ENCODE measurements at places on chromosomes 11 and 22. TPM values are rescaled to one million over a fixed set of nuclear protein-coding genes. Genes with fewer than 3 reads are reported as not detected.

The CDHR5 gene
- not detected for total RNA-seq

The C11orf91 gene
- 0.40 TPM for total RNA-seq

The L3MBTL2 gene
- 38.7 TPM for total RNA-seq

The PKP3 gene
- total RNA-seq, result 0.30 TPM

The ST14 gene
- 0.51 TPM for total RNA-seq

- DNase-seq, result no peak
Observed at GRCh38 chr11:27672836-27673464, 27.3 kb downstream of the BDNF start.

DNA sequence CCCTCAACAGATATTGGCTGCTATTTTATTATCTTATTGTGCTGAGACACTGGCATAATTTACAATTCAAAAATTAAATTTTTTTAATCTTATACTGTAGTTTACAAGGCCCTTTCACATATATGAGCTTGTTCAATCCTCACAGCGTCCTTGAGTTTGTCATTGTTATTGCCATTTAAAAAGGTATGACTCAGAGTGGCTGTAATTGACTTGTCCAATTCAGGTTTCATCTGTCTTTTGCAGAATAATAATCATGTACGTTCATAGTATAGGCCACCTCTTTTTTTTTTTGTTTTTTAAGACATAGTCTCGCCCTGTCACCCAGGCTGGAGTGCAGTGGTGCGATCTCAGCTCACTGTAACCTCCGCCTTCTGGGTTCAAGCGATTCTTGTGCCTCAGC lies 11.5 kb downstream of the PTPRJ start:
- DNase-seq, result no peak

DNA sequence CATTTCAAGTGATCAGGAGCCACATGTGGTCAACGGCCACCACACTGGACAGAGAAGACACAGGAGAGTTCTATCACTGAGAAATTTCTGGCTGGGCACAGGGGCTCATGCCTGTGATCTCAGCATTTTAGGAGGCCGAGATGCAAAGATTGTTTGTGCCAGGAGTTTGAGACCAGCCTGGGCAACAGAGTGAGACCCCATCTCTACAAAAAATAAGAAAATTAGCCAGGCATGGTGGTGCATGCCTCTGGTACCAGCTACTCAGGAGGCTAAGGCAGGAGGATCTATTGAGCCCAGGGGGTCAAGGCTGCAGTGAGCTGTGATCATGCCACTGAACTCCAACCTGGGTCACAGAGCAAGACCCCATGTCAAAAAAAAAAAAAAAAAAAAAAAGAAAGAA lies 26.3 kb downstream of the KCNJ4 start:
- no peak for DNase-seq

- no peak for DNase-seq
Observed at GRCh38 chr11:79026803-79027445, 413.9 kb downstream of the TENM4 start.

DNA sequence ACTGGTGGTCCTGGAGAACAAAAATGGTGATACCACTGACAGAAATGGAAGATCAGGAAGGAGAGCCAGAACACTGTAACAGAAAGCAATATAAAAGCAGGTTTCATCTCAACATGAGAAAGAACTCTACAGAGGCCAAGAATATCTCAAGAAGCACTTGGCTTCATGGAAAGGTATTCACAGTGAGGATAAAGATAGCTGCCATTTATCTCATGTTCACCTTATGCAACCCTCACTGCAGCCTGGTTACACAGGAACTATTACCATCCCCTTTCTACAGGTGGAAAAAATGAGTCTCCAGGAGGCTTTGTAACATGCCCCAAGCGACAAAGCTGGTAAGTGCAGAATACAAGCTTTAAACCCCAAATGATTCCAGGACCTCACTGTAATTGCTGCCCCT lies 606.1 kb upstream of the CADM1 start:
- no peak for DNase-seq

- no peak for DNase-seq
Observed at GRCh38 chr22:39302431-39302960, 16.9 kb downstream of the RPL3 start.

GRCh38 chr11:68828155-68828931 lies 13.4 kb downstream of the CPT1A start:
- peak; percentile 35 for DNase-seq

GRCh38 chr22:26779108-26779507 lies 121.7 kb downstream of the MIAT start:
- no peak for DNase-seq

DNA sequence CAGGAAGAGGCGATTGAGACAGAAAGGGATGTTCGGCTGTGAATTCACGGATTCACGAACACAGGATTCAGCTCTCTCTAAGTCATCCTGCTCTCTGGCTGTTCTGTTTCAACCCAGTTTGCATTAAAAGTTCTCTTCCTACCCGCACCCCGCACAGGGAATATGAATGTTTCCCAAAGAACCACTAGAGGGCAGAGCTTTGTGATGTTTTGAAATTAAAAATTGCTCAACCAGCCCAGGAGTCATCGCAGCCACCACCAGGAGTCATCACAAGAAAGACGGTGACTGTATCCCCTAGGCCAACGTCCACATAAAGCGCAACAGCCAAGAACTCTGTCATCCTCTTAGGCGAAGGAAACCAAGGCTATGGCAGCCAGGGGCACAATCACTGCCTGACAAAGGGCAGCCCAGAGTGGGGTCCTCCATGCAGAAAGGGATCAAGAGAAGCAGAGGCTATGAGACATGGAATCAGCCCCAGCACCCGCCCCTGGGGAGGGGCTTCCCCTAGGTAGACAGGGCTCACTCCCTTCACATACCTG lies 122.4 kb downstream of the WT1 start:
- DNase-seq, result no peak

- DNase-seq, result no peak
Observed at GRCh38 chr11:111098091-111098490, 147.4 kb upstream of the POU2AF2 start.

- no peak for DNase-seq
Observed at GRCh38 chr11:87260811-87261210, 223.1 kb downstream of the TMEM135 start.

DNA sequence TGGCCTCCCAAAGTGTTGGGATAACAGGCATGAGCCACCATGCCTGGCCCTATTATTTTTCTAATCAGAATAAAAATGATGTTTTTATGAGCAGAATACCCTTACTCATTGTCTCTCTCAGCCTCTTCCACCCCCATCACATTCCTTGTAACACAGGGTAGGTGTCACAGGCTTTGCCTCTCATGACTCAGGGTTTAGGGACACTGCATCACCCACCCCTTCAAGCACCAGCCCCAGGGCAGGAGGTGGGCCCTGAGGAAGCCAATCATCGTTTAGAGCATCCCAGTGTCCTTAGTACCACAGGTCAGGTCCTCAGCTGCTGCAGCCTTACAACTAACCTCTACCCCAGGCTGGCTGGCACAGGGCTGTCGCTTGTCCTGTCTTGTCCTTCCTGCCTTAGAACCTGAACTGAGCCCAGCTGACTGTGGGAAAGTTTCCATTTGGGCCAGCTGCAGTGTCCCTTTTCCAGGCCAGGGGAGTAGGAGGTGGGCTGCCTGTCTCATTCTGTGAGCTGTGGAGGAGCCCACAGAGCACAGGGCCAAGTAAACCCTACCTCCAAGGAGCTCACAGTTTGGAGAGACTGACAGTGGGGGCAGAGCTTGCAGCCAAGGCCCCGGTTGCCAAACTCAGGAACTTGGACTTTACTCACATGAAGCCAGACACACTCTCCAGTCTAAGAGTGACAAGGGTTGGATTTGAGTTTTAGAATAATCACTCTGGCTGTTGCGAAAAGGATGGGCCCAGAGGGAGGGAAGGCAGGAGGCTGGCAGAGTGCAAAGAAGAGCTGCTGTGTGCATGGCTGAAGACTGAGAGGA lies 19.5 kb upstream of the UVRAG start:
- no peak for DNase-seq

DNA sequence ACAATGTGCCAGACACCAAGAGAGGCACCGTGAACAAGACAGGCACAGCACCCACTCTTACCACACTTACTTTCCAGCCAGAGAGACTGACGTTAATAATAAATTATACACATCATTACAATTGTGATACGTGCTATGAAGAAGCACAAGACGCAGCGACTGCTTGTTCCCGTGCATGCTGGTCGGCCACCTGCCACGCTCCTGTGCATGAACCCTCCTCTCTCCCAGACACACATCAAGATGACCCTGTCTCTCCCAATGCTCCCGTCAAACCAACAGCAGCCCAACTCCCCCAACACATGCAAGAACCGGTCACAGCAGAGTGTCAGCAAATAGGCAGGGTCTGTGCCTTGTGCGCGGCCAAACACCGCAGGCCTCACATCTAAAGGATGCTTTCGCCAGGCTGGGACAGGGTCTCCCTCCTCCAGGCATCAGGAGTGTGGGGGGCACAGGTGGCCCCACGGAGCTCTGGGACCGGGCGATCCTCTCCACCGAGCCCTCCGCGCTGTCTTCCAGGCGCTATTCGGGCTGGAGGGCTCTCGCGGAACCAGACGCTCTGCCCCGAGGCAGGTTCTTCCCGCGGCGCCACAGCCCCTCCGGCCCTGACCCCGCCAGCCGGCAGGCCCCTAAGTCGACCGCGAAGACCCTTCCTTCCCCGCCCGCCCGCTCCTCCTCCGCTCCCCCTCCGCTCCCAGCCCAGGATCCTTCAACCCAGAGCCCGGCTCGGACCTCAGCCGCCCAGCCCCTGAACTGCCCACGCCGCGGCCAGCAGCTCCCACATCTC lies 533 bp downstream of the SERGEF start:
- no peak for DNase-seq

GRCh38 chr22:35866651-35867050 lies 149.0 kb downstream of the APOL5 start:
- DNase-seq, result no peak

DNA sequence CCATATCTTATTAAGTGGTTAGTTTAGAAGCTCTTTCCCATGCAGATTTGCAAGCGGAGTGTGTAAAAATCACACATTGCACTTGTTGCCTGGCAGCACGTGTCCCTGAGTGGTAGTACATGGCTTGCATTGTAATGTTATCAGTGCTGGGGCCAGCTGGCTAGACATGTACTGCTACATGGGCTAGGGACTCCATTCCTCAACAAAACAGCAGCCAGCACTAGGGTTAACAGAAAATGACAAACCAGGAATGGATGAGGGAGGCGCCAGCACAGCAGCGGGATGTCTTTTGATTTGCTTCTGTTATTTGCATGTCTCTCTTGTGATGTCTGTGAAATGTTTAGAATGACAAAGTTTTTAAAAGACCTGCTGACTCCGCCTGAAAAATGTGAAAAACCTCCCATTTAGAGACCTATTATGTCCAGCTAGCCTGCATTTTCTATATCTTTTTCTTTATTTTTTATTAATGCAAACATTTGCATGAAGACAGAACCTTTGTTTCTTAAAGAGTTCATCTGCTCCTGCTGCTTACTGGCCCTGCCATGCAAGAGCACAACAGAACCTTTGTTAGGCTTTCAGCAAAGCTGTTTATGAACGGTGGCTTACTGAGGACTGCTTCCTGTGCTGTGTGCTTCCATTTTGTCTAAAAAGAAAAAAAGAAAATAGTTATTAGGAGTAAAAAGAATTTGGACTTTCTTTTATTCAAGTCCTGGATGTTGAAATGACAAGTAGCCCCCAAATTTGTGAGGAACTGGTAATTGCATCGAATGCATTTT lies 40.7 kb downstream of the CSTPP1 start:
- no peak for DNase-seq

DNA sequence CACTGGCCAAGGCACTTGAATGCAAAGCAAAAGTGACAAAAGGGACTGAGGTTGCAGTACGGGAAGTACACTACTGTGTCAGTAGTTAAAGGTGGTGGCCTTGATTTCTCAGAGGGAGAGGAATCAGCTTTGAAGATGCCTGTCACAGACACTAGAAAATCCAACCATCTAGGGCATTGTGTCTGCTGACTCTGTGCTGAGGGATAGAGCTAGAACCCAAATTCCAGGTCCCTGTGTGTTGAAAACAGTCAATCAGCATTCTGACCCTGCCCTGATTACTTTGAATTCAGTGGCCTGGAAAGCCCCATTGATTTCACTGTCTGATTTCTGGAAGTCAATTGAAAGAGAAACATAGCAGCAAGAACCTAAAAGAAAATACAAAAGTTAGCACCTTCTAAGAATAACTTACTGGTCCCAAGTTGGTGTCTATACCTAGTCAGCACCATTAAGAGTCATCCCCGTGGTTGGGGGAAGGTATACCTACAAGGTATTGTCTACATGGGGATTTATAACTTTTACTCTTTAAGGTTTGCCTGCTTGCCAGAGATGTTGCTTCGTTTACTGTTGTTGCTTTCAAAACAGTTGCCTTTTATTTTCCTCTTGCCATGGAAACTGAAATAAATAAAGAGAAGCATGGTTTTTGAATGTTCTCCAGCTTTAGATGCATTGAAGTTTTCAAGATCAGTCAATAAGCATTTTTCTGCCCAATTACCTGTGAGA lies 97.3 kb downstream of the PDHX start:
- no peak for DNase-seq

DNA sequence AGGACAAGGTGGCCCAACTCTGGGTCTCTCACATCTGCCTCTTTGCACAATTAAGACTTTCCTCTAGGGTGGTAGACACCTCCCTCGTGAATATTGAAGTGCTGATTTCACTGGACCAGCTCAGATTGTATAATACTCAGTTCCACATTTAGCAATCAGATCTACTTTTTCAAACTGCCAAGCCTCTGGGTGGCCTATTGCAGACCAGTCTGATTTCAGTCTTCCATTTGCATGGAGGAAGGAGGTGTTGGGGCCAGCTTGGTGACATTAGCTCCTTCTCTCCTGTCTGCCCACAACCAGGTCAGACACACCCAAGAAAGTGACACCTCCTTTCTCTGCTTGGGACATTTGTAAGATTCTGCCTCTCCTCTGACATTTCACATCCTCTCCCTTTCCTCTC lies 78.2 kb downstream of the PPFIBP2 start:
- no peak for DNase-seq

All from activated naive CD8-positive, alpha-beta T cell treated with anti-CD3 and anti-CD28 coated beads, Interleukin-2, amount 10 ng/mL, durations not matched to agents 7 days and 5 days (primary cell).